ENCODE measurements at places on chromosomes 1 and 21. TPM values are rescaled to one million over a fixed set of nuclear protein-coding genes. Genes with fewer than 3 reads are reported as not detected.

The MYCBP gene
- total RNA-seq, result 25.1 TPM

The FMOD gene
- total RNA-seq, result 0.35 TPM

The POU2F1 gene
- 25.0 TPM for total RNA-seq

The KCNJ9 gene
- total RNA-seq, result not detected

The FOXJ3 gene
- 57.9 TPM for total RNA-seq

The SPATA45 gene
- total RNA-seq, result not detected

The DCST1 gene
- total RNA-seq, result not detected

The GPX7 gene
- total RNA-seq, result 30.8 TPM

The PCSK9 gene
- 38.9 TPM for total RNA-seq

The RBP7 gene
- 1.6 TPM for total RNA-seq

The TP73 gene
- 10.0 TPM for total RNA-seq

The LCE3B gene
- not detected for total RNA-seq

The ENAH gene
- total RNA-seq, result 171 TPM

The RNF19B gene
- total RNA-seq, result 14.5 TPM

The NDUFS5 gene
- 279 TPM for total RNA-seq

The CIART gene
- total RNA-seq, result 3.5 TPM

The KCNJ6 gene
- total RNA-seq, result not detected

The GLUL gene
- total RNA-seq, result 266 TPM

The CFHR4 gene
- total RNA-seq, result not detected

The CLDN8 gene
- not detected for total RNA-seq

The EPS15 gene
- 50.6 TPM for total RNA-seq

The SLC1A7 gene
- not detected for total RNA-seq

The CNKSR1 gene
- 1.8 TPM for total RNA-seq

The SNIP1 gene
- 18.1 TPM for total RNA-seq

The HFM1 gene
- total RNA-seq, result 1.3 TPM

The IKBKE gene
- 2.3 TPM for total RNA-seq

The ADGRB2 gene
- total RNA-seq, result 5.9 TPM

The ERG gene
- not detected for total RNA-seq

The KTI12 gene
- 17.1 TPM for total RNA-seq

The MARK1 gene
- 5.1 TPM for total RNA-seq

The ADIPOR1 gene
- 81.4 TPM for total RNA-seq

The PPFIA4 gene
- total RNA-seq, result 2.5 TPM

The SLC5A9 gene
- total RNA-seq, result not detected

The CD1D gene
- 0.79 TPM for total RNA-seq

The ATP6V1G3 gene
- 0.71 TPM for total RNA-seq

The FUBP1 gene
- 195 TPM for total RNA-seq
